Stimulated activated naive CD8-positive, alpha-beta T cell treated with anti-CD3 and anti-CD28 coated beads, Interleukin-15, Interleukin-2, amounts not matched to agents 100 U/mL and 50 U/mL, for 24 hours (primary cell): ENCODE measurements at places on chromosomes 11 and 22.

GRCh38 chr11:43545610-43546009 is 134.9 kb upstream of the HSD17B12 start:
- DNase-seq: no peak

DNA sequence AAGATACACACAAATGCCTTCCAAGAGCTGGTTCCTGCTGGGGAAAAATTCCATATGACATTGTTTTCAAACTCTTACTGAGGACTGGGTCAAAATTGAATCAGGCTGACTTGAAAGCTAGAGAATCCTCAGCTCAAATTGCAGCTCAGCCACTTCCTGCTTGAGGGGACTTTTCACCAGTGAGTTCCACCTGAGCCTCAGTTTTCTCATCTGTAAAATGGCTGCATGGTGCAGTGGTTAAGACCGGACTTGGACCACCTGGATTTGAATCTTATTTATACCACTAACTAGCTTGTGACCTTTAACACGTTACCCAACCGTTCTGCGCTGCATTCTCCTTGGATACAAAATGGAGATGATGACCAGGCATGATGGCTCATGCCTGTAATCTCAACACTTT is 69.9 kb upstream of the ASPHD2 start:
- no peak for DNase-seq

GRCh38 chr11:36375353-36376008 is 79.4 kb downstream of the PRR5L start:
- no peak for DNase-seq

- DNase-seq: no peak
These were observed 230.4 kb upstream of the MTNR1B start for GRCh38 chr11:92739041-92739440.

DNA sequence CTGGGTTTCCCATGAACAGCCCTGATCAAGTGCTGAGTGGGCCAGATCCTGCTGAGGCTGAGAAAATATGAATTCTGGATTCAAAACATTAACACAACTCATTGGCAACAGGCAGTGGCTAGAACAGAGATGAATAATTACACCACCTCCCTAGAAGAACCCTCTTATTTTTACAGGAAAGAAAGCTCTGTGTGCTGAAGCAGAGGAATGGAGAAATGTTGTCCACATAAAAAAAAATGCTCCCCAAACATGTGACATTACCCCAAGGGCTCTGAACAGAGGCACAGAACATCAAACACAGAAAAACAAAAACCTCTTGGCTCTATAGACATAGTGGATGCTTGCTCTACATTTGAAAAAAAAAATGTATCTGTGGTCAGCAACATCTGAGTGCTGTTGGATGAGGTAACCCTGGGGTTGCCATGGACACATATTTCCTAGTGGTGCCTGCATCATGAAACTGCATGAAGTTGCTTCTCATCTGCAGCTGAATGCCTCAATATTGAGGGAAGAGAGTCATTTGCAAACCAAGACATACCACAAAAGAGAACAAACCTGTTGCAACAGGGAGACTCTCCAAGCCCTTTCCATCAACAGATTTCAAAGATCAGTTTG is 98.8 kb downstream of the SNX19 start:
- no peak for DNase-seq

GRCh38 chr11:9765320-9766101 is 101.6 kb downstream of the SWAP70 start:
- DNase-seq: no peak

DNA sequence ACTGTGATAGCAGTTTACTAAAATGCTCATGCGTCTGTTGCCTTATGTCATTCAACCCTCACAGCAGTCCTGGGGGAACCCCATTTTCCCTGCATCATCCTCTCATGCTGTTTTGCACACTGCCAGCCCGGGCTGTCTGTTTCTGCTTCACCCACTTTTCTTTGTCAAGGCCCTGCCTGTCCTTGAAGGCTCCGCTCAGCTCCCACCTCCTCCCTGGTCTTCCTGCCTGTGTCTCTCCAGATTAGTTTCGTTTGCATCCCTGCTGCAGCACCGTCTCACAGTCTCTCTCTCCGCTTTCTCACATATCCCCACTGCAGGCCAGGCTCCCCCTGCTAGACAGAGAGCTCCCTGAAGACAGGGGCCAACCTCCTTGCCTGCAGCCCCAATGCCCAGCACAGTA is 29.9 kb downstream of the SERPINH1 start:
- no peak for DNase-seq

GRCh38 chr22:26041931-26042330 is 127.3 kb upstream of the SEZ6L start:
- DNase-seq: no peak

DNA sequence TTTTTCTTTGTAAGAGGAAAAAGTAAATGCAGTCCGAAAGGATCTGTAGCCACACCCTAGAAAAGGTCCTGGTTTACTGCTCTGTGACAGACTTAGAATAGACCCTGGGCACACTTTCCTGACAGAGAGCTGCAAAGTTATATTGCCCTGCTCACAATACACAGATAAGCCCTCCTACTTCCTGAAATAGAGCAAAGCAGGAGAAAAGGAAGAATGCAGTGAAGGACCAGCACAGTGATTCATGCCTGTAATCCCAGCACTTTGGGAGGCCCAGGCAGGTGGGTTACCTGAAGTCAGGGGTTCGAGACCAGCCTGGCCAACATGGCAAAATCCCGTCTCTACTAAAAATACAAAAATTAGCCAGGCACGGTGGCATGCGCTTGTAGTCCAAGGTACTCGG is 2.2 kb downstream of the CYB561A3 start:
- no peak for DNase-seq

DNA sequence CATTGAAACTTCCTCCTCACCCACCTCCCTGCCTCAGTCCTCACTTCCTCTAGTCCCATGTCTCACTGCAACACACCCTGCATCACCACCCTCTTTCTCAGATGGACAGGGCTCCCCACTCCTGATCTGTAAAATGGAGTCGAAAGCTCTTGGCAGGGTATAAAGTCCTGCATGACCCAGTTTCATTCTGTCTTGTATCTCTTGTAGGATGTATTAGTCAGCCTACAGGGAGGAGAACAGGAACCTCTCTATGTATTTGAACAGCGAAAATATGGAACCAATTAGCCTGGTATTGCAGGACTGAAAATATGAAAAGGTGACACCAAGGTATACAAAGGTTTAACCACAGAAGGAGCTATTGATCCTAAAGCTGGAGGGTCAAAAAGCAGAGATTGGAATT is 156.9 kb upstream of the SNX19 start:
- DNase-seq: no peak

DNA sequence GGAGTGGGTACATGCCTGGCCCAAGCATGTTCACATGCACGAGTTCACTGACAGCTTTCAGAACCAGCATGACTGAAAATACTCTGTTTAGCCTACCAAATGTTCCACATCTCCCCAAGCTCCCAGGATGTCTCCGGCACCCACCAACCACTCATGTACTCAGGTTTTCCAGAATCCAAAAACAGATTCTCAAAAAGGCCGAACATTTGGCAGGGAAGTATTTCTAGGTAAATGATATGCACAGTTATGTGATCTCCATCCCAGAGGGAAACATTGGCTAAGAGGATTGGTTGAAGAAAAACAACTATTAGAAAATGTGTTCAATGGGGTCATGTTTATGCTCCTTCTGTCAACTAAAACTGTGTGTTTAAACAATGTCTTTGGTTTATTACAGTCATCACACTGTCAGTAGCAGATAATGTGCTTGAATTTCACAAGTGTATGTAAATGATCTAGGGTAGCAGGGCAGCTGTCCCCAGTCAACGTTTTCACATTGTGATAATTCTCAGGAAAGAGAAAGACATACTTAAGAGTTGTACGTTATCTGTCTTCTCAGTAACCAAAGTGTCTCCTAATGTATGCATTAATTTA is 52.3 kb downstream of the BARX2 start:
- no peak for DNase-seq

GRCh38 chr11:109401545-109401944 is 20.4 kb upstream of the C11orf87 start:
- DNase-seq: no peak

DNA sequence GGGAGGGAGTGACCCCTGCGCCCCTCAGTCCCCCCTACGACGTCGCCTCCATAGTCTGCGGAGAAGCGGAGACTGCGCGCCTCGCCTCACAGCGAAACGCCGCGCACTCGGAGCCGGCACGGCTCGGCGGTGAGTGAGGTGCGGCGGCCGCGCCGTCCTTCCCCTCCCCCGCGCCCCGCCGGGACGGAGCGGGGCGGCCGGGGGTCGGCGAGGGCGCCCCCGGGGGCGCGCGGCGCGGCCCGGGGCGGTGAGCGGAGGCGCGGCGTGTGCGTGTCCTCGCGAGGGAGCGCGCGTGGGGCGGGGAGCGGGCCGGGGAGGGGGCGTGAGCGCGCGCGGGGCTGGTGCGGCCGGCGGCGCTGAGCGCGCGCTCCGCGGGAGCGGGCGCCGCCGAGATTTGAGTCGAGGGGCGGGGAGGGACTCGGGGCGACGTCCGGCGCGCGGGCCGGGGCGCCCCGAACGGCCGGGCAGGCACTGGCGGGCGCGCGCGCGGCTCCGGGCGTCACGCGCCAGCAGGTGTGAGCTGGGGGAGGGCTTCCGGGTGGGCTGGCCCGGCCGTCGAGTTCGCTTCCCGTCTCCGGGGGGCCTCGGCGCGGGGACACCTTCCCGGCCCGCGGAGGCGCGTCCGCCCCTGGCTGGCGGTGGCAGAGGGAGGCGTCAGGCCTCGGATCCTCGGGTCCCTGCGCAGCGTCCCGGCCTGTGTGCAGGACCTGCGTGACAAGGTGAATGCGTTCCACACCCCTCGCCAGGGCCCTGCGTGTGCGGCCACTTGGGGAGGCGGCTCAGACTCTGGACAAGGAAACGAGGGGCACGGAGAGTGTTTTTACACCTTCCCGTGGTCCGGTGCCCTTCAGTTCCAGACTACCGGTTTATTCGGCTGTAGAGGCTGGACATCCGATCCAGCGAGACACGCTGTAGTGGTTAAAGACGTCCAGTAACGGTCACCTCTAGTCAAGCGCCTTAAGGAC is 50.4 kb downstream of the FAM83F start:
- peak; percentile 85 for DNase-seq

GRCh38 chr11:44774108-44774507 is 47.3 kb downstream of the TSPAN18 start:
- DNase-seq: no peak

GRCh38 chr11:84686716-84687115 is 940.4 kb downstream of the DLG2 start:
- DNase-seq: no peak

GRCh38 chr11:105108247-105108646 is 31.3 kb downstream of the CARD18 start:
- no peak for DNase-seq

DNA sequence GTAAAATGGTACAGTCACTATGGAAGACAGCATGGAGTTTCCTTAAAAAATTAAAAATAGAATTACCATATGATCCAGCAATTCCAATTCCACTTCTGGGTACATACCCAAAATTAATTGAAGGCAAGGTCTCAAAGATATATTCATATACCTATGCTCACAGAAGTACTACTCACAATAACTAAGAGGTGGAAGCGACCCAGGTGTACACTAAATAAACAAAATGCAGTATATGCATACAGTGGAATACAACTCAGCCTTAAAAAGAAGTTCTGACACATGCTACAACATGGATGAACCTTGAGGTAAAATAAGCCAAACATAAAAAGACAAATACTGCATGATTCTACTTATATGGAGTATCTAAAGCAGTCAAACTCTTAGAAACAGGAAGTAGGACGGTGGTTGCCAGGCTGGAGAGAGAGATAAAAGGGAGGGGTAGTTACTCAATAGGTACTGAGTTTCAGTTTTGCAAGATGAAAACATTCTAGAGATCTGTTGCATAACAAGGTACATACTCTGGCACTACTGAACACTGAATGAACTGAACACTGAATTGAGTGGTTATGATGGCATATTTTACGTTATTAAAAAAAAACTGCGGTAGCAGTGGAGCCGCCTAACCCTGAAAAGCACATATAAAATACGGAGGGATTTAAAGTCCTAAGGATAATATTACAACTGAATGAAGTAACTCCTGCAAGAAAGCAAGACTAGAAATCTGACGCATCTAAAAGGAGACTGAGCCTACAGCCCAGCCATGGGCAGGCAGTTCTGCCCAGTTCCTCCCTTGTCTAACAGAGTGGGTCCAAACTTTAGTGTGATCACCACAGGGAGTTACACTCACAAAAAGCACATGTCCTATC is 12.8 kb downstream of the DGCR2 start:
- DNase-seq: no peak

DNA sequence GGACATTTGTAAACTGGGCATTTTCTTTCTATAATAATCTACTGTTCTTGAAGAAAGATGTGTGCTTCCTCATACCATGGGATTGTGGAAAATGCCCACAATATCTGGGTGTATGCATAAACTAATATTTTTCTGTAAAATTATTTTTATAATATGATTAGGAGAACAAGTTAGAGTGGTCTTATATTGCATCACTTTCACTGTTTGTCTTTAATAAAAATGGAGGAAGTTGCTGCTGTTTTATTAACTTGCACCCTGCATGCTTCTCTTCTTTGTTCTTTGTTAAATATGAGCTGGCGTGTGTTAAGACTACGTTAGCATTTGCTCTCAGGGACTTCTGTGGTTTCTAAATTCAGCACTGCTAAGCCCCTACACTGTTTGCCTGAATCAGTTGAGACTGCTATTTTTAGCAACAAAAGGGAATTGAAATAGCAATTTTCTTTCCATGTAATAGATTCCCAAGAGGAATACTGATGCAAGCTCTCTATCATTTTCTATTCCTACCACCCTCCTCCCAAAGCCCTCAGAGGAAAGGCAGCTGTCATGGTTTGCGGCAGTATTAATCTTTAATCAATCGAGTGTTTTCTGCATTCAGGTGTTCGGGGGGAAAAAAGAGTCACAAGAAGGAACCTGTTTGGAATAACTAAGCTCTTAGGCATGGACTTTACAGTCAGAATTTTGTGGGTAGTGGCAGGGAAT is 56.1 kb downstream of the HSD17B12 start:
- DNase-seq: no peak

DNA sequence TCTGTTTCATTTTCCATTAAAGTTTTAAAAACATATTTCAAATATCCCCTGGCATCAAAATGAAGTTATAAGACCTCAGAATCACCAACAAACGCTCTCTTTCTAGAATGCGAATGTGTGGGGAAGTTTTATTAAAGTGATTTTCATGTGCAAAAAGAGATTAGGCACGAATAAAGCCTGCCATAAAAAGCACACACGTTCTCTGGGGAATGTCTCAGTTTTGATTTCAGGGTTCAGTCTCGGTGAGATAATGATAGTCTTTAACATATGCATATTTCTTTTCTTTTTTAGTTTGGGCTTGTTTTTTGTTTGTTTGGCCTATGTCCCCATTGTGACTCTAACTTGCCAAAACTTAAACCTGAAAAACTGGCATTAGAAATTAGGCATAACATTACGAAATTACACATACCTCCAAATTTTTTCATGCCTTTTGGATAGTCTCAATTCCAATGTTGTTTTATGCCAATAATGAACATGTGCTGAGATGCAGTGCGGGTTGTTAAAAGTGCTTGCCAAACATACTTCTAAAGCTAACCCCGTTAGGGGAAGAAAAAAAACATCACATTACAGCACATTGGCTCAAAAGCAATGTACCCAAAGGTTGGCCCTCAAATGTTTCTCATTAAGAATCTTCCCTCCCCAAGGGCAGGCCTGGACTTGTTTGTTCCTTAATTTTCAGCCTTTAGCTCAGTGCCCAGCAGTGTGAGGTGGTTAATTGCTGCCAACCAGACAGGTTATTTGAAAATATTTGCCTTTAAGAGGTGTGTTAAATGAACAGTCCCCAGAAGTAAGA is 33.2 kb upstream of the FBLN1 start:
- DNase-seq: no peak
